ENCODE measurements at places on chromosomes 16 and 17.

DNA sequence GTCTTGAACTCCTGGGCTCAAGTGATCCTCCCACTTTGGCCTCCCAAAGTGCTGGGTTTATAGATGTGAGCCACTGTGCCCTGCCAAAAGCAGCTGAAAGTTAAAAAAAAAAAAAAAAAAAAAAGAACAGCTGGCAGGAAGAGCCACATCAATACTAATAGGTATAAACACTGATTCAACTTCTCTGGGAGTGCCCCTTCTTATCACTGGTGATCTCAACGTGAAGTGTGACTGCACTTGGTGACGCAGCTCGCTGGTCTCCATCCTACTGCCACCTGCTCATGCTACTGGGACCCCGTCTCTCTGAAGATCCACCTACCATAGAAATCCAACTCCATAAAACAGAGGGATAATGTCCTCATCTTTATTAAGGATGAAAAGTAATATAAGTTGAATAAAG, 40.8 kb downstream of the RNF157 start:
- no peak for DNase-seq

GRCh38 chr17:57984936-57985674, 2.9 kb downstream of the VEZF1 start:
- DNase-seq, result peak; percentile 25

GRCh38 chr17:17613708-17614114, 22.2 kb upstream of the PEMT start:
- peak; percentile 72 for DNase-seq

DNA sequence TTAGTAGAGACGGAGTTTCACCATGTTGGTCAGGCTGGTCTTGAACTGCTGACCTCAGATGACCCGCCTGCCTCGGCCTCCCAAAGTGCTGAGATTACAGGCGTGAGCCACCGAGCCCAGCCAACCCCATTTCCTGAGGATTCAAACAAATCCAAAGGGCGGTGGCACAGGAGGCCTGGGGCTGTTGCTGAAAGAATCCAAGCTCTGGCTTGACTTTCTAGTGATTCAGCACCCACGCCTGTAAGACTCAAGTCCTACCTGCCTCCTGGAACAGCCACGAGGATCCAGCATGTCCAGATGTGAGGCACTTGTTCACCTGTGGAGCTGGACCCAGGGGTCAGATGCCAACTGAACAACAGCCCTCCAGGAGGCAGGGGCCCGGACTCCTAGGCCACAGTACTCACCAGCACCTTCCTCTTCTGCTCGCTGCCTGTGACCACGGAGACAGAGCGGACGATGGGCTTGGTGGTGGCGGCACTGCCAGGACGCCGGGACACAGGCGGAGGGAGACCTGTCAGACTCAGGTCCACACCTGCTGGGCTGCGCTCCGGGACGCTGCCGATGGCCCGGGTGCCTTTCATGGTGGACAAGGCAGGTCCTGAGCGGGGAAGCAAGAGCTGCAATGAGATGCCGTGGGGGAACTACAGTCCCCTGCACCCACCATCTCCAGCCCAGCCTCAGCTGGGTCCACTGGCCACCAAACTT, 3.1 kb downstream of the CEP131 start:
- no peak for DNase-seq

- DNase-seq, result peak; percentile 61
Observed at GRCh38 chr17:82018152-82018988, 4.3 kb downstream of the CENPX start.

DNA sequence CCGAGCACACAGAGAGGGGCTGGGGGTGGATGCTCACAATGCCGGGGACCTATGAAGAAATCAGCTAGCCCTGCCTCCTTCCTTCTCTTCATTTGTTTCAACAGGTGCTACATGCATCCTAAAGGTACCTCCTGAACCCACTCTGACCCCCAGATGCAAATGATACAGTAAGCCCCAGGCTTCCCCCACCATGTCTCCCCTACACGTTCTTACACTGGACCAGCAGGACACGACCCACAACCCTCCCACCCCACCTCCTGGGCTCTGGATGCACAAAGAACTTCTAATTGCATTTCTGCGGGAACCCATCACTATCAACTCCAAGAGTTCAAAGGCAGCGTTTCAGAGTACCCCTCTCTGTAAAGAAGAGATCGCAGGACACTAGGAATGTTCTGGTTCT, 2.1 kb downstream of the XYLT1 start:
- DNase-seq, result no peak

- DNase-seq, result peak; percentile 48
Observed at GRCh38 chr17:67689534-67690177, 28.1 kb upstream of the NOL11 start.

- DNase-seq, result no peak
Observed at GRCh38 chr17:46883871-46884520, 32.6 kb downstream of the WNT9B start.

DNA sequence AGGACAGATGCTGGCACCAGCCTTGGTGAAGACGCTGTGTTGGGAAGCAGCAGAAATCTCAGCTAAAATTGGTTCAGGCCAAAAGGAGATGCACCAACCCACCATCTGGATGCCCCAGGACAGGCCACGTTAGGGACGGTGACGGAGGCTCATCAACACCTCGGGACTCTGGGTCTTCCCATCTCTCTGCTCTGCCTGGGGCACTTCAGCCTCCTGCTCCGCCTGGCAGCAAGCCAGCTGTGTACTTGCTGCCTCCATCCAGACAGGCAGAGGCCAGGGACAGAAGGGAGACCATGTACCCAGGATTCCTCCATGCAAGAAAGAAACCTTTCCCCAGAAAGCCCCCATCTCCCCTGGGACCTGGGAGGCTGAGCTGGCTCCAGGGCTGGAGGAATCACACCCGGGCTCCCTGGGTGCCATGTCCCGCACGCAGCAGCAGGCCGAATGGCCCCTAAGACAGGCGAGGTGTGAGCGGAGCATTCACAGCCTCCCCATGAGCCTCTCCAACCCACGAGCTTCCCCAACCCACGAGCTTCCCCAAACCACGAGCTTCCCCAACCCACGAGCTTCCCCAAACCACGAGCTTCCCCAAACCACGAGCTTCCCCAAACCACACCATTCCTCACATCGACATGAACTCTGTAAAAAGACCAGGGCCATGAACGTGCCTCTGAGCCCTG, 274.5 kb downstream of the C16orf95 start:
- no peak for DNase-seq

GRCh38 chr17:43467981-43468581, 15.7 kb upstream of the DHX8 start:
- DNase-seq, result peak; percentile 82

- DNase-seq, result no peak
Observed at GRCh38 chr17:58248955-58249269, 10.5 kb downstream of the LPO start.

DNA sequence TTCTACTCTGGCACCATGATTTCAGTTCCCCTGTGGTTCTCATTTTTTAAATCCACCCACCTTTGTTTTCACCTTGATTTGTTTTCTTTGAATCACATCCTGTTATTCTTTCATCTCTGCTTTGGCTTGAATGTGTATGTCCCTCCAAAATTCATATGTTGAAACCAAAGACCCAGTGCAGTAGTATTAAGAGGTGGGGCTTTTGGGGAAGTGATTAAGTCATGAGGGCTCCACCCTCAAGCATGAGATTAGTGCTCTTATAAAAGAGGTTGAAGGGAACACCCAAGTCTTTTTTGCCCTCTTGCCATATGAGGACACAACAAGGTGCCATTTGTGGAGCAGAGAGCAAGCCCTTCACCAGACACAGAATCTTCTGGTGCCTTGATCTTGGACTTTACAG, 382.3 kb downstream of the SLC39A11 start:
- no peak for DNase-seq

GRCh38 chr17:74759243-74759801, 10.9 kb downstream of the NHERF1 start:
- peak; percentile 56 for DNase-seq

DNA sequence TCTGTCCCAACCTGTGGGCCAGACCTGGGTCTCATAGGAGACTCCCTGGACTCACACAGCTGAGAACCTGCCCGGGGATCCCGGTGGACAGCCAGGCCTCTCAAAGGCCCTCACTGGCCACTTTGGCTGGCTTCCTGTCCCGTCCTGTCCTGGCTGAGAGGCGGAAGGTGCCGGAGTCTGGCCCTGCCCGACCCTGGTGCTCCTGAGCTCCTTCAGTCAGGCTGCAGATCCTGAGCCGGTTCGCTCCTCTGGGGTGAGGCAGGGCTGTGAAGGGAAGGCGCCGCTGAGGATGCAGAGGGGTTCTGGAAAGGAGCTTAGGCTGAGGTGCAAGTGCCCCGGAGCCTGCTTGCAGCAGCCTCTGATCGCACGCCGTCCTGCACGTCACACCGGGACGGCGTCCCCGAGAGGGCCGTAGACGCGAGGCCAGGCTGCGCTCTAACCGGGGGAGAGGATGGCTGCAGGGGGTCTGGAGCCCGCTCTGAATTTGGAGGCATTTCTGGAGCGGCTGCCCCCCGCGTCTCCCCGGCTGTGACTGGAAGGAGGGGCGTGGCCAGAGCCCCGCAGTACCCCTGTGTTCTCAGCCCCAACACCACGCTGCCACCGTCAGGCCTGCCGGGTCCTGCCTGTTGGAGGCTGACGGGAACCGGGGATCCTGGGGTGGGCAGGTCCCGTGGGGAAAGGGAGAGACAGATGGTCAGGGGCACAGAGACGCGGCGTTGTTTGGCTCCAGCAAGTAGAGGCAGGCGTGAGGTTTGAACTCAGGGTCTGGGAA, 4.1 kb downstream of the HGS start:
- DNase-seq, result no peak

GRCh38 chr16:4694642-4695451, 1.5 kb downstream of the NUDT16L1 start:
- no peak for DNase-seq

DNA sequence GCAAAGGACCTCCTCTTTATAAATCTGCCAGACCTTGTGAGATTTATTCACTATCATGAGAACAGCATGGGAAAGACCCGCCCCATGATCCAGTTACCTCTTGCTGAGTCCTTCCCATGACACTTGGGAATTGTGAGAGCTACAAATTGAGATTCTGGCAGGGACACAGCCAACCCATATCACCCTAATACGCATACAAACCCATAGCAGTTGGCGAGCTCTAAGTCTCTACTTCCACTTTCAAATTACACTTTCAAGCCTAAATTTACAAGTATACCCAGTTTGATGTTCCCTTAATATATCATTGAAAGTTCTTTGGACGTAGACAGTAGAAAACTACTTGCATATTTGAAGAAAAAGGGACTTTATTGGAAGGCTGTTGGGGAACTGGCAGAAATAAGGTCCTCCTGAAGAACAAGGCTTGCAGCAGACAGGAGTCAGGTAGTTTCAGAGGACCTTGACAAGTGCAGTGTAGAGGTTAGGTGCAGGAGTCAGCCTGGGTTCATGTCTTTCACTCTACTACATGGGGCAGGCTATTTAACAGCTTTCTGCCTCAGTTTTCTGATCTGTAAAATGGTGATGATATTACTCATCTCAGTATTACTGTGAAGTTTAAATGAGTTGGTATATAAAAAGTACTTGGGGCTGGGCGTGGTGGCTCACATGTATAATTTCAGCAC, 107.9 kb upstream of the EEF2KMT start:
- DNase-seq, result no peak

GRCh38 chr17:68820825-68821481, 134.2 kb downstream of the ABCA8 start:
- no peak for DNase-seq

GRCh38 chr17:7322520-7323194, 6.5 kb downstream of the NEURL4 start:
- no peak for DNase-seq

DNA sequence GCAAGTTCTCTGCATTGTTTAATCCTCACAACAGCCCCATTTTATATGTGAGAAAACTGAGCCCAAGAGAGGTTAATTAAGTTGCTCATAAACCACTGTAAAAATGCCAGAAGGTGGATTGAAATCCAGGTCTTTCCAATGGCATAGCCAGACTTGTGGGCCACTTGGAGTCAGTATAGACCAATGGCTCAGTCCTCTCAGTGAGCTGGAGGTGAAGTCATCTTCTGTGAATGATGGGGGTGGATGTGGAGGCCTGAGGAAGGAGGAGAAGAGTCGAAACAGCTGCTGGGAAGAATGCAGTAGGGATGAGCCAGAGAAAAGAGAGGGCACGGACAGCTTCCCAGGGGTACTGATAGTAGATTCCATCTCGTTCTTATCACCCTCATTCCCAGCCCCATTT, 213.4 kb downstream of the SOX9 start:
- DNase-seq, result peak; percentile 63

DNA sequence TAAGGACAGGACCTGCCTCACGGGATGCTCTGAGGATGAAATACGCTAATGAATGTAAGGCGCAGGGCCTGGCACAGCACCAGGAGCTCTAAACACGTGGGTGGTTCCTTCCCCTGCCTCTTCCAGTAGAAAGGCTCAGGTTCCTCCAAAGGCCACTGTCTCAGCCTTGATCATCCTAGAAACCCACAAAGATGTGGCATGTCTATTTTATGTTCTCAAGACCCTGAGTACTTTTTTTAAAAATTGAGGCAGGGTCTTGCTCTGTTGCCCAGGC, 17.0 kb upstream of the MEAK7 start:
- DNase-seq, result no peak

- DNase-seq, result no peak
Observed at GRCh38 chr16:84600343-84601229, 17.3 kb downstream of the COTL1 start.

- peak; percentile 81 for DNase-seq
Observed at GRCh38 chr16:28858421-28858820, 5.2 kb upstream of the SH2B1 start.

- no peak for DNase-seq
Observed at GRCh38 chr17:19359151-19359550, 3.4 kb downstream of the B9D1 start.

DNA sequence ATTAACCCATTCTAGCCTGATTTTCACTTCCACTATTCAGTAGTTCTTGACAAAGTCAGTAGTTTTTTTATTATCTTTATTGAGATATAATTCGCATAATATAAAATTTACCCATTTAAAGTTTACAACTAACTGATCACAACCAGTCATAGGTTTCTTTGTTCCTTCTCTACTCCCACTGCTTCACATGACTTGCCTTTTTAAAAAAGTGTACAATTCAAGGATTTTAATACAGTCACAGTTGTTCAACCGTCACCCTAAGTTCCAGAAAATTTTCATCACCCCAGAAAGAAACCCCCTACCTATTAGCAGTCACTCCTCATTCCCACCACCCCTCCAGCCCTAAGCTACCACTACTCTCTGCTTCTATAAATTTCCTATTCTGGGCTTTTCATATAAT, 162.5 kb downstream of the TRIM37 start:
- no peak for DNase-seq

- no peak for DNase-seq
Observed at GRCh38 chr16:75065521-75066149, 50.9 kb downstream of the LDHD start.

- DNase-seq, result no peak
Observed at GRCh38 chr17:63381101-63381729, 64.9 kb downstream of the CYB561 start.

GRCh38 chr17:596287-596686, 118.4 kb downstream of the VPS53 start:
- DNase-seq, result no peak

- DNase-seq, result no peak
Observed at GRCh38 chr17:7549401-7550055, 670 bp downstream of the TNFSF12 start.

DNA sequence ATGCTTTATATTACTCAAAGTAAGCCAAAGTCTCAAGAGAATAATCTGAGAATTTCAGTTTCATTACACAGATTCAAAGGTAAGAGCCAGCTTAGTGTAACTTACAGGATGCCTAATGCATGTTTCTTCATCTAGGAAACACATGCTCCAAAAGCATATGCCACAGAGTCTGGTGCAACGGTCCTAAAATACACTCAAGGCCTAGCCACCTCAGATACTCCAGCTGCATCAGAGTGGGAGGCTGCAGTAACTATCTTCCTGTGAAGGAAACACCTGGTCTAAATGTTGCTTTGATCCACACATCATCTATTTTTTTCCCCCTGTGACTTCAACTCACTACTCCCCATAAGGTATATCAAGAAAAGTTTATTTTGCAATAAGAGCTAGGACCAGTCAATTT, 51.6 kb upstream of the CORO6 start:
- DNase-seq, result no peak

Data from M059J (cell line).